ENCODE measurements at places on chromosomes 3 and 15.

- DNase-seq = no peak
Measured at GRCh38 chr3:121483290-121483689, 62.5 kb downstream of the POLQ start.

DNA sequence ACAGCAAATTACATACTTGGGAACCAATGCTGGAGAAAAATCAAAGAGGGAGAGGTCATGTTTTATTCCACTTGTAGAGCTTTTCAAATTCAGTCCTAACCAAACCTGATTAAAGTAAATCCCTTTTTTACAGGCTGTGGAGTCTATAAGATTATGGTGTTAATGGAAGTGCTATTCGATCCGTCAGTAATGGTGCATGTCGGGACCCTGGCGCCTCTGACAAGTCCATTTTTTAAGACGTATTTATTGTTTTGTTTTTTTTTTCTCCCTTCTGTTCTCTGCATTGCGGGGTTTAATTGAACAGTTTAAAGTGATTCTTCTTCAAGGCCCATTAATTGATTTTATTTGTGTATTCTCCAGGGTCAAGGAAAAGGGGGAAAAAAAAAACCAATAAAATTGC lies 725.9 kb downstream of the TUSC7 start:
- DNase-seq = no peak

DNA sequence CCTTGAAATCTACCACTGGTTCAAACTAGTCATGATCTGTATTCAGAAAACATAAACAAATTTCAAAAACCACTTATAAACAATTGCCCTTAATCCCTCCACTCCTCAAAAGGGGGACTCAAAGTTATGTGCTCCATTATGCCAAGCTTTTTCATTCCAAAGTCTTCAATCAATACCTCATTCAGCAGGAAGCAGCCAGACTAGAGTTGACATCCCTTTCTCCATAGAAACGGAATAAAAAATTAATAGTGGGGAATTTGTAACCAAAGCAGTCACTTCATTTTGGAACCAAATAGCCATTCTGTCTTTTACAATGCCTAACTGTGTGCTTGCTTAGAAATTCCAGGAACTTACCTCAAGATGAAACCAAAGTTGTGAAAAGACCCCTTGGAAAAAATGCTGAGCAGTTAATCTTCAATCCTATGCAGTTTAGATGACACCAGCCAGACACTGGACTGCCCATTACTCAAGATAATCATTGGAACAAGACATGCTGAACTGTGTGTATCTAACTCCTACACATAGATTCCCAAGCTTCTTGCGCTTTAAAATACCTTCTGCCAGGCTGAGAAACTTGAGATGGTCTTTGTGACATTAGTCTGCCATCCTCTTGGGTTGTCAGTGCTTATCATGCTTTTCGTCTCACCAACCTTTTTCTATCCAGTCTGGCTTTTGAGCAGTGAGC lies 406.2 kb downstream of the PLOD2 start:
- DNase-seq = no peak

- DNase-seq = no peak
Measured at GRCh38 chr3:71984843-71985613, 200.1 kb upstream of the PROK2 start.

DNA sequence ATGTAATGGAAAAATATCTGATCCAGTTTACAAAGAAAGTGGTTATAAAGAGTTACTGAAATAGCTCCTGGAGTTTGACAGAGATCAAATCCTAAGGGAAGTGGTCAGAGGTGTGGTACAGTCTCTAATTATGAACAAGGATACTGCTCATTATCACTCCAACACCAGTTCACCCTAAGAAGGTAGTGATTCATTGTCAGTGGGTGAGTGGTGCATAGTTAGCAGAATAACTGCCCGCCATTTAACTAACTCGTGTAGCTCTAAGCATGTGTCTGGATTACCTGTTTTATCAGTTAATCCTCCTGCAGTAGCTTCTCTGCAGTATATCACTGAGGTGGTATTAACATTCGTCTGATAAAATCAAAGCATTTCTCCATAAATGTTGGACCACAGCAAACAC lies 700.1 kb downstream of the NLGN1 start:
- no peak for DNase-seq

DNA sequence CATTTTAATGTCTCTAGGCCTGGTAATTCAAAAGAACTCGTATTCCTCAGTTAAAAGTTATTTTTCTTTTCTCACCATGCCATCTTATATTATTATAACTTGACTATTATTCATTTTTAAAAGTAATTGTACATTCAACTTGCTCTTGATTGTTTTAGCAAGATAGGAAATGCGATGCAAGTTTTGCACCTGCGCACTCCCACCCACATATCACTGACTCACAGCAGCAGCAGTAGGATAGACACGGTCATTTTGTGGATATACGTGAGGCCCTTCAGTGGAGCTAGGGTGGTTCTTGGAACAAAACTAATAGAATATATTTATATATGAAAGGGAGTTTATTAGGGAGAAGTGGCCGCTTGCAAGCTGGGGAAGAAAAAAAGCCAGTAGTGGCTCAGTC lies 95.5 kb upstream of the UBE3A start:
- no peak for DNase-seq

GRCh38 chr3:89113893-89114840 lies 6.7 kb downstream of the EPHA3 start:
- no peak for DNase-seq

DNA sequence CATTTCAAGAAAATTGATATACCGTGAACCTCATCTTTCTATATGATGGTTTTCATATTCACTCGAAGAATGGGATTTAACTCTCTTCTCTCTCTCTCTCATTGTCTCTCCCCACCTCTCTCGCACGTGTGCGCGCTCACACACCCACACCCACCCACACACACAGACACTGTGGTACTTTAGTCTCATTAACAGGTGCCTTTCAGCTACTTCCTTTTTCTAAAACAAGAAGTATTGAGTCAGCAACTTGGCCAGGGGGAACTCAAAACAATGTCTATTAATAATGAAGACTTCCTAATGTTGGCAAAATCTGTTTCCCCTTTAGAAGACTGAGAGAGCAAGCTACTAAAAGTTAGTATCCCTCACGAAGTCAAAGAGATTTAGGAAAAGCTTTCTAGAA lies 150.7 kb downstream of the TMCO5A start:
- no peak for DNase-seq

DNA sequence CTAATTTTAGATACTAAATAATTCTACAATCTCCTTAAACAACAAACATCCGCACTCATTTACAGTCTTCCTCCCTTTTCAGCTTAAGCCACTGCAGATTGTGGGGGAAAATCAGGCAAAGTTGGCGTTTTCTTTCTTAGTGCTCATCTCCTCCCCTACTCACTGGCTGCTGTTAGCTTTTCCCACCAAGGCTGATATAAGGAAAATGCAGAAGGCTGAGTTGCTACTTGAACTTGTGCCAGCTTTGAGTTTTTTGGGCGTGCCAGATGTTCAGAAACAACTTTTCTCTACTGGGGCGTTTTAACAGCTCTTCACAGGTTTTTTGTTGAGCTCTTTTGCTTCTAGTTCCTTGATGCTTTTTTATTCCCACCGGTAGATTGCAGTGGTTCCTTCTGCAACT lies 222.0 kb downstream of the PYDC2 start:
- no peak for DNase-seq
